ENCODE measurements at places on chromosomes 16 and 17. TPM values are rescaled to one million over a fixed set of nuclear protein-coding genes. Genes with fewer than 3 reads are reported as not detected.
A peak's percentile ranks its signal among the peaks of the same experiment; 100 is the strongest.

DNA sequence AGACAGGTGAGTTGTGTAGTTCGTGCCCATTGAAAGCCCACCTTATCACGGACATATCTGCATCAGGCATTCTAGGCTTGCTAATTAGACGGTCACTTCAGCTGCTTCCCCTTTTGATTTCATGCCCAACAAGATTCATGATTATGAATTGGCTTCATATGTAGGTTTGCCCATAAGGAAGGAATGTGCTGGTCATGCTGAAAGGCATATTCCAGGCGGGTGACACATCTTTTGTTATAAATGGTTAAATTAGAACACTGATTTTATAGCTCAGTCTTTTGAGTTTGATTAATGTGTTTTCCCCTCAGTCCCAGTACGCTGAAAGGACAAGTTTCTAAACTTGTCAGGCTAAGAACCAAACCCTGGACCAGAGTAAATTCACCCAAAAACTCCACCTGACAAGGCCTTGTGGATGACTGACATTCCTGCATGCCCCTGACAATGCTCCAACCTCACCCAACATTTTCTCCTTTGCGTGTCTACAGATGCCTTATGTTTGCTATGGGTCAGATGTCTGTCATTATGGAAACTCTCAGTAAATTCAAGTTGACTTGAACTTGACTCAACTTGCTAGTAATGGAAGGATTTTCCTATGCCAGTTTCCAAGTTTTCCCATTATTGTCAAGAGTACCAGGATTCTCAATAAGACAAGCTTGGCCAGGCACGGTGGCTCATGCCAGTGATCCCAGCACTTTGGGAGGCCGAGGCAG, 421.9 kb downstream of the PMP22 start:
- no peaks in the 10 kb centered on the region for H3K27me3 ChIP-seq
- no peak overlapping the region for H3K27ac ChIP-seq
- no peaks in the 10 kb centered on the region for H3K4me1 ChIP-seq
- H3K36me3 ChIP-seq: no peaks in the 10 kb centered on the region

GRCh38 chr17:13485327-13485726, 116.4 kb downstream of the HS3ST3A1 start:
- no peak for DNase-seq
- no peak overlapping the region for H3K27ac ChIP-seq
- H3K27me3 ChIP-seq: no peaks in the 10 kb centered on the region
- H3K4me3 ChIP-seq: no peak overlapping the region

Gene CPNE7
- total RNA-seq: 2.2 TPM

DNA sequence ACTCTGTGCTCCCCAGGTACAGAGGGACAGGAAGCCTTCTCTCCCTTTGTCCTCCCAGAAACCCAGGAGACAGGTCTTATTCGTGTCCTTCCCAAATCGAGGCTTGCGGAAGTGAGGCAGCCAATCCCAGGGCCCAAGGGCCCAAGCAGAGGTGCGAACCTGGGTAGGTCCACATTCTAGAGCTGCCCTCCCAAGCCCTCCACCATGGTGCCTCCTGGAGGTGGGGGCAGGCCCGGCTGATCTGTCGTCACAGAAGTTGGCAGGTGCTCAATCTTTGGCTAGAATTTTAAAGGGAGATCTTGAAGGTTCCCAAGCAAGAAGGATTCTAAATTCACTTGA, 21.5 kb downstream of the MRC2 start:
- H3K27me3 ChIP-seq: no peaks in the 10 kb centered on the region
- no peak overlapping the region for H3K4me3 ChIP-seq
- no peak for DNase-seq
- H3K36me3 ChIP-seq: peaks cover 6% of the 10 kb centered on the region
- H3K4me1 ChIP-seq: no peaks in the 10 kb centered on the region

DNA sequence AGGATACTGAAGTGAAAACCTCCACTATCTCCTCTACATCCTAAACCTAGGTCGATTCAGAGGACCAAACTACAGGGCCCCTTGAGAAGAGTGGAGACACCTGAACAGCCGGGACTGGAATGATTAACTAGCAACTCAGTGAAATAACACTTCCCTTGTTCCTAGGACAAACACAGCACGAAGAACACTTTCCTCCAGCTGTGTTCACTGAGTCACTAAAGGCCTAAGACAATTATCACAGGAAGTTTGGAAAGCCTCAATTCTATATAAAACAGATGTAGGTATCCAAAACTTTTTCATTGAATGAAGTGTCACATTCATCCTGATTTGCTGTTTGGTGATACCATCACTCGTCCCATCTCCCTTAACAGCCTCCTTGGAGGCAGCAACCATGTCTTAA, 15.5 kb upstream of the CUEDC1 start:
- peaks cover 5% of the 10 kb centered on the region for H3K4me1 ChIP-seq
- no peak overlapping the region for H3K27ac ChIP-seq
- peaks cover 11% of the 10 kb centered on the region for H3K36me3 ChIP-seq
- H3K27me3 ChIP-seq: no peaks in the 10 kb centered on the region

DNA sequence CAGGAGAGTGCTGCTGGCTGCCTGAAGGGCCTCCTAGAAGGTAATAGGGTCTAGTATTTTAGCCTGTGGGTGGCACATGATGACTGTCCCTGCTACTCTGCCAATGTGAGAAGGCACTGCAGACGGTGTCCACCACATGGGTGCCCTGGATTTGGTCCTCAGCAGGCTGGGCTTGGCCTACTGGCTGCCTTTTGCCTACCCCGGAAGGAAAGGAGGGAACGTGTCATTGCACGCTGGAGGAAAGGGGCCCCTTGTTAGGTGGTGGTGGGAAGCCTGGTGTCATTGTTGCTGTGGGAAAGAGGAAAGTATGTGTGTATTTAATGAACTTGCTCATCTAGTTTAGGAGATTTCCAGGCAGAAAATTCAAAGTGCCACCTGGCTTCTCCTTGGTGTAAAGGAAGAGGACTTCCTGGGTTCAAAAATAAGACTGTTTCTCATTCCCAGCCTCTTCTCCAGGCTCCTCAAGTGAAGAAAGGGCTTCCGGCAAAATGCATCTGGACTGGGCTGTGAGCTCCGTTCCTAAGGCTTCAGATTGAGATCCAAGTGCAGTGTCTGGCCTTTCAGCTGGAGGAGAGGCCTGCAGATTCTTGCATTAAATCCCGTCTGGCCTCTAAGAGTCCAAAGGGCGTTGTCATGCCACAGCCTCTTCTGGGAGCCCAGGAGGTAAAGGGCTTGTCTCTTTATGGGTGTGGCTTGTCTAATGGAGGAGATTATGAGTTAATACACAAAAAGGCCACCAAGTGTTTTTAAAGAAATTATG, 55.1 kb downstream of the RPTOR start:
- H3K36me3 ChIP-seq: no peaks in the 10 kb centered on the region
- H3K27me3 ChIP-seq: no peaks in the 10 kb centered on the region
- peaks cover 3% of the 10 kb centered on the region for H3K4me1 ChIP-seq
- H3K27ac ChIP-seq: no peak overlapping the region
- DNase-seq: peak; percentile 8

Gene GINS2
- 3.1 TPM for total RNA-seq

Gene ARL16
- 31.8 TPM for total RNA-seq

Gene CCL17
- not detected for total RNA-seq

Gene SLC47A1
- total RNA-seq: 0.74 TPM

Gene CCL18
- 8.7 TPM for total RNA-seq

Gene NOS2
- total RNA-seq: 2.2 TPM

Gene EFNB3
- total RNA-seq: 4.1 TPM

DNA sequence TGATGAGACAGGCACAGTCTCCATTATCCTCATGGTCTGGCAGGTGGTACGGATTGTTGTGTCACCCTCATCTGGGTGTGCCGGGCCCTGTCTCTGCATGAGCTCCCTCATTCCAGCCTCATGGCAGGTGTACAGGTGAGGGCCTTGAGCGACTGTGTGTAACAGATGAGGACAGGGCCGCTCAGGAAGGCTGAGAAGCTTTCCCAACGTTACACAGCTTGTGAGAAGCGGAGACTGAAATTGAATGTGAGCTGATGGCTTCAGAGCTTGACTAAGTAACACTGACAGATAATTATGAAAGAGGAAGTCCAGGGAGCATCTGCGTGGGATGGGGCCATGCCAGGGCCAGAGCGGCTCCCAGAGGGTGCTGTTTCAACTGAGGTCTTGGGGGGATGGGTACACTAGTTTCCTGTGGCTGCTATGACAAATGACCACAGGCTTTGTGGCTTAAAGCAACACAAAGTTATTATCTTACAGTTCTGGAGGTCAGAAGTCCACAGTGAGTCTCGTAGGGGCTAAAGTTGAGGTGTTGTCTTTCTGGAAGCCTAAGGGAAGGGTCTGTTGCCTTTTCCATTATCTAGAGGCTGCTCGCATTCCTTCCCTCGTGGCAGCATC, 36.7 kb downstream of the CMIP start:
- peak; percentile 53 for DNase-seq
- H3K4me3 ChIP-seq: no peak overlapping the region
- no peaks in the 10 kb centered on the region for H3K27me3 ChIP-seq
- H3K27ac ChIP-seq: peak overlapping the region; percentile 67
- peaks cover 40% of the 10 kb centered on the region for H3K4me1 ChIP-seq

DNA sequence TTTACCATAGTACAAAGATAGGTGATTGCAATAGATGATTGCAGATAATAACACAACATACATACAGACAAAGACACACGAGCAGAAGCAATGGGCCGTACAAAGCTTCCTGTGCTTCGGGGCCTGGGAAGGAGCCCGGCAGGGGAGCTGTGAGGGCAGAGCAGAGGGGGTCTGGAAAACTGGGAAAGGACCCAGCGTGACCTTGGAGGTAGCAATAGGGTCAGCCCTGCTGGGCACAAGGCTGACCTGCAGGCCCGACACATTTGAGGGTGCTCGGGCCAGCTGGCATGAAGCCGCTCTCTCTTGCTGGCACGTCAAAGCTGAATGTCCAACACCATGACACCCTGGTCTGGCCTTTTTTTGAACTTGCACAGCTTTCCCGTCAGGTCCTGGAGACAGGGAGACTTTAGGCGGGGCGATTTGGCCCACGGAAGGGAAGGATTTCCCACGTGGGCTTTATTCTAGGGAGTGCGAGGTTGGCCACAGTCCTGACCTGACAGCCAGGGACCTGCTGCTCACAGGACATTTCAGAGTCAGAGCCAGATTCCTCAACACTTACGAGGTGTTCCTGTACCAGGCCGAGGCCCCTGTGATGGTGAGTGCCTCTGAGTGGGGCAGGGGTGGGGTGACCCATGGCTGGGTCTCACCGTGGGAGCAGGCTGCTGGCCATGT, 83.2 kb downstream of the NTN1 start:
- H3K27me3 ChIP-seq: no peaks in the 10 kb centered on the region
- no peaks in the 10 kb centered on the region for H3K36me3 ChIP-seq
- no peak for DNase-seq
- H3K4me3 ChIP-seq: no peak overlapping the region

- H3K36me3 ChIP-seq: no peaks in the 10 kb centered on the region
- no peak for DNase-seq
- H3K4me1 ChIP-seq: peaks cover 29% of the 10 kb centered on the region
- no peaks in the 10 kb centered on the region for H3K27me3 ChIP-seq
Measured at GRCh38 chr17:80836971-80837481, 154.6 kb upstream of the CHMP6 start.

Gene ZG16
- not detected for total RNA-seq

Gene HYDIN
- total RNA-seq: 35.0 TPM

- H3K27ac ChIP-seq: peak overlapping the region; percentile 17
- H3K27me3 ChIP-seq: no peaks in the 10 kb centered on the region
- peaks cover 8% of the 10 kb centered on the region for H3K4me1 ChIP-seq
- H3K4me3 ChIP-seq: peak overlapping the region; percentile 43
- peaks cover 33% of the 10 kb centered on the region for H3K36me3 ChIP-seq
Measured at GRCh38 chr16:30761427-30761927, 385 bp downstream of the CFAP119 start.

- H3K27me3 ChIP-seq: no peaks in the 10 kb centered on the region
- no peaks in the 10 kb centered on the region for H3K4me1 ChIP-seq
- H3K4me3 ChIP-seq: no peak overlapping the region
- DNase-seq: no peak
- no peak overlapping the region for H3K27ac ChIP-seq
Measured at GRCh38 chr16:74485916-74486315, 64.6 kb upstream of the CLEC18B start.

Gene NPB
- 0.55 TPM for total RNA-seq

Gene ABCA6
- 8.7 TPM for total RNA-seq

GRCh38 chr16:57384248-57385070, 12.2 kb downstream of the CX3CL1 start:
- no peak overlapping the region for H3K4me3 ChIP-seq
- DNase-seq: no peak
- H3K27me3 ChIP-seq: no peaks in the 10 kb centered on the region

GRCh38 chr17:59026176-59026939, 80.3 kb downstream of the TRIM37 start:
- peaks cover 2% of the 10 kb centered on the region for H3K36me3 ChIP-seq
- no peaks in the 10 kb centered on the region for H3K27me3 ChIP-seq
- peak; percentile 13 for DNase-seq
- no peak overlapping the region for H3K27ac ChIP-seq
- no peak overlapping the region for H3K4me3 ChIP-seq

GRCh38 chr17:12927001-12927400, 90.8 kb downstream of the ELAC2 start:
- no peak for DNase-seq
- no peaks in the 10 kb centered on the region for H3K4me1 ChIP-seq
- no peak overlapping the region for H3K27ac ChIP-seq
- H3K4me3 ChIP-seq: no peak overlapping the region
- H3K36me3 ChIP-seq: peaks cover 2% of the 10 kb centered on the region
- no peaks in the 10 kb centered on the region for H3K27me3 ChIP-seq

GRCh38 chr16:47493381-47494337, 32.5 kb downstream of the PHKB start:
- H3K4me3 ChIP-seq: no peak overlapping the region
- peaks cover 3% of the 10 kb centered on the region for H3K36me3 ChIP-seq

DNA sequence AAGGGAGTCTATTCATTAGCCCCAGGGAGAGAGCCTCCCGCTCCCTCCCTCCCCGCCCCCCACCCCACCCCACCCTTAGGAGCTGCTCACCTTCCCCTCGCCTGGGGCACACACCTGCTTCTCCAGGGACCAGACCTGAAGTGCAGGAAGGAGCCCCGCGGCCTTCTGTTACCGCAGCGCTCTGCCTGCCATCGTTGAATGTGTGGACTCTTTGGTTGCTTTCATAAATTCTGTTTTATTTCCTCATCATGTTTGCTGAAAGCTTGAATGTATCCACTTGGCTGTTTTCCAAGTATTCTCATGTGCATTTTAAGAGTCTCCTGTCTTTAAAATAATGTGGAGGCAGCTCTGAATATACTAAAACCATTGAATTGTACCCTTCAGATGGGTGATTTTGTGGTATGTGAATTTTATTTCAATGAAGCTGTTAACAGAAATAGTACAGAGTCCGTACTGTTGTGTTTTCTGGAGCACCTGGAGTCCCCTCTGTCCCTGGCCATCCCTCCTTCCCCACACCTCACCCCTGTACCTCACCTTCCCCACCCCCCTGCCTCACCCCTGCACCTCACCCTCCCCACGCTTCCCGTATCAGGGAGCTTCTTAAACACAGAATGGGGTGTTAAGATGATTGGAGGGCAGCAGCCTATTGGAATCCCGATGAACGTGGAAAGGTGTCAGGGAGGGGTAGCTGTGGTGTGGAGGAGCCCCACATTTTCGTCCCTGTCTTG, 25.5 kb downstream of the RAB11FIP3 start:
- no peaks in the 10 kb centered on the region for H3K27me3 ChIP-seq
- no peak overlapping the region for H3K4me3 ChIP-seq
- H3K4me1 ChIP-seq: no peaks in the 10 kb centered on the region
- peak; percentile 64 for DNase-seq
- no peak overlapping the region for H3K27ac ChIP-seq
- no peaks in the 10 kb centered on the region for H3K36me3 ChIP-seq

All from lung (tissue), 17 donors.